AG10803 (cell line): ENCODE measurements at places on chromosomes 3 and 15.

DNA sequence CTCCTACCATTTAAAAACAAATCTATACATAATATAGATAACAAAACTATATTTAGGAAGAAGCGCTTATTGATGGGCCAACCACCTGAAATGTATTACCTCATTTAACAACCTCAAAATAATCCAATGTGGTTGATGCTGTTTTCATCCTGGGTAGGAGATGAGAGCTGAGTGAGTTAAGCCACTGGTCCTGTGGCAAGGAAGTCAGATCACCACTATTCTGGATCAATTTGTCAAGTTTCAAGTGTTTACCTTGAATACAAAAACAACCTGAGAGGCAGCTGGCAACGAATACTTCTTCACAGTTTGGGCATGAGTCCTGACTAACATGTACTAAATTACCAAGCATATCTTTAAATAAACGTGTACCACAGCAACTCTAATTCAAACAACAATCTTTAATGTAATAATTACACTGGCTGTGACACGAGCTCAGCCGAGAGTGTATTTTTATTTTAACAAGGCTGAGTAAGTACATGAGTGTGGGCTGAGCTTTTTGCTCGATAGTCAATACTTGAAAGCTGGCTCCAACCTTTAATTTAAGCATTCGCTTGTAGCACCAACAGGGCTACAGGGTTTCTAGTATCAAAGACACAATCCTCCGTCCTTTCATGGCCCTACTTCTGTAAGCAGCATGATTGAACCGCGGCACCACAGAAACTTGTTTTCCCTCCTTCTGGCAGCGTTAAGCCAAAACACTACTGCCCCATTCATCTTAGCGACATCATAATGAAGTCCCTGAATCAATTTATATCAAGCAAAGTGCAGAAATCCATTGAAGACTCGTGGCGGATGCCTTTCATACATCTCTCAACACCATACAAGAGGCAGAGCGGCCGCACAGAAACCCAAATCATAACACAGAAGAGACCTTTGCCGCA lies 93.8 kb upstream of the ICE2 start:
- no peak for DNase-seq

DNA sequence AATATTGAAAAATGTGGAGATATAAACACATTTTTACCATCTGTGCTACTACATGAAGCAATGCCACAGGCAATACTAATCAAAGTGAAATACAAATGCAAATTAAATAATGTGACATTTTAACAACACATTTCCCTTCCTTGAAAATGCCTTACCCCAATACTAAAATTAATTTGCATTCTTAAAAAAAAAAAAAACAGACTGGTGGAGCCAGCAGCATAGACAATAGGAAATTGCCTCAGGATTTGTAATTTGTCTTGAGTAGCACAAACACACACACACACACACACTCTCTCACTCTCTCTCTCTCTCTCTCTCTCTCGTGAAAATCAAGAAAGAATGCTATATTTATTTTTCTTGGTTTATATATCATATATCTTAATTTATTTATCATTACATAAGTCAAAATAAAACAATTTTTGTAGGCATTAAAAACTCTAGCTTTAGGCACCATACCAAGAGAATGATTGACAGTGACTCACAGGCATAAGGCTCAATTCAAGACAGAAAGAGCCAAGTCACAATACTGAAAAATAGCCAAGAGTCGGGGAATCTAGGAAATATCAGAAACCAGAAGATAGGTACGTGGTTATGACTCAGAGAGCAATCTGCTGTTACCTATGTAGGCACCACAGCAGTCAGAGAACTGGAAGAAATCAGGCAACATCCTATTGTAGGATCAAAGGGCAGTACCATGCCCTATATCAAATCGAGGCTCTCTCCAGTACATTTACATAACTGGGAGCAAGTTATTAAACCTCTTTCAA lies 23.0 kb downstream of the SUCNR1 start:
- peak; percentile 31 for DNase-seq

DNA sequence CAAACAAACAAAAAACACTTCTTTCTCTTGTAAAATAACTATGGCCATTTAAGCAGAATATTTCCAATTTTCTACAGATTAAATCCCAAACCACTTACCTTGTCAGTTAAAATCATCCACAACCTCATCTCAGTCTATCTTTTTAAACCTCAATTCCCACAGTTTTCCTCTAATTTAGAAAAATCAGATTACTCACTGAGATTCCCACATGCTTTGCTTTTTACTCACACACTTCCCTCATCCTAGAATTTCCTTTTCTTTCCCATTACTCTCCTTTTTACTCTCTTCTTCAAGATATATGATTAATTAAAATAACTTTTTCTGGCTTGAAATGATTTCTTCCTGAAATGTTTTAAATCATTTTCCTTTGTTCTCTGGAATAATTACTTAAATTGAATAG lies 790.7 kb downstream of the ROBO1 start:
- no peak for DNase-seq

- DNase-seq: peak; percentile 13
These were observed 355.1 kb downstream of the CLSTN2 start for GRCh38 chr3:140290105-140290504.

GRCh38 chr15:39462691-39463090 lies 118.2 kb upstream of the THBS1 start:
- DNase-seq: peak; percentile 45

- no peak for DNase-seq
These were observed 1.1 kb upstream of the GABRB3 start for GRCh38 chr15:26773917-26774316.

DNA sequence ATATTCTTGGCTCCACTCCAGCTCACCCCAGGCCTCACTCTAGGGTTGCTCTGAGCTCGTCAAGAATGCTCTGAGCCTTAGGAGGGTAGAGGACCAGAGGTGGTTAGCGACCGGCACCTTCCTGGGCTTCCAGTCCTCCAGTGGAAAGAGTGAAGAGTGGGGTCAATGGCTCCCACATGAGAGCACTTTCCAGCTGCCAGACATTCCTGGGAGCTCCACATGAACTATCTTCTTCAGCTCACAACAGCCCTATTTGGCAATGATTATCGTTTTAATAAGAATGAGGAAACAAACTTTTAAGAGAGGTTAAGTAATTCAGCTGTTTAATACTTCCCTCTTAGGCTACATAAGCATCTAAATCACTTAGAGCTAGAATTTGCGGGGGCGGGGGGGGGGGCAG lies 139.3 kb downstream of the STT3B start:
- DNase-seq: no peak

GRCh38 chr3:48042071-48042760 lies 26.0 kb upstream of the MAP4 start:
- DNase-seq: no peak

GRCh38 chr15:101025501-101025885 lies 106.3 kb downstream of the LRRK1 start:
- no peak for DNase-seq

- no peak for DNase-seq
These were observed 6.5 kb upstream of the CILP start for GRCh38 chr15:65217526-65218482.

GRCh38 chr3:138469874-138470273 lies 35.5 kb downstream of the ESYT3 start:
- DNase-seq: no peak

DNA sequence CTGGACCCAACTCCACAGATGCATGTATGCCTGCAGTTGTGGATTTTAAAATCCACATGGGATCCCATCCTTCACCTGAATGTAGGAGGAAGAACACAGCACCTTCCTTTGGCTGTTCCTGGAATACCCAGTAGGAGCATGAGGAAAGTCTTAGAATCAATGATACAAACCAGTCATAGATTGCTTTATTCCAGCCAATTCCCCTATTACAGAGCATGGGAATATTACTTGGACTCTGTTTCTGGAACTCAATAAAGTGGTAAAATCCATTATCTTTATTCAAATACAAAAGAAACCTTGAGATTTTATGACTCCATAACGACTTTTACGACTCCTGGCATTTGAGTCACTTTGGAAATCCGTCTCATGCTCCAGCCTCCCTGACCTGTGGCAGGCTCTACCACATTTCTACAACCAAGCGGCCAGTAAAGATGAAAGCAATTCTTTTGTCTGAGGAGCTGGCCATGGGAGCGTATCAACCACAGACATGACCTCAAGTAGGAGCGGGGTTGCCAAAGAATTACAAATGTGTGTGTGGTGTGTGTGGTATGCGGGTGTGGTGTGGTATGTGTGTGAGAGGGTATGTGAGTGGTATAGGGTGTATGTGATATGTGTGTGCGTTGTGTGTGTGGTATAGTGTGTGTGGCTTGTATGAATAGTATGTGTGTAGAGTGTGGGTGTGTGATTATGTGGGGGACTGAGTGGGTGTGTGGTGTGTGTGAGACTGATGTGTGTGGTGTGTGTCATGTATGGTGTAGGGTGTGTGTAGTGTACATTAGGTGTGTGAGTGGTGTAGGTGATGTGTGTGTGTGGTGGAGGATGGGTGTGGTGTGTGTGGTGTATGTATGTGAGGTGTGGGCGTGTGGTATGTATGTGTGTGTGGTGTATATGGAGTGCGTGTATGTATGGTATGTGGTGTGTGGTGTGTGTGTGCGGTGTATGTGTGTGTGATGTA lies 40.0 kb downstream of the ARRDC4 start:
- DNase-seq: peak; percentile 78

GRCh38 chr3:153881201-153881600 lies 240.0 kb upstream of the ARHGEF26 start:
- DNase-seq: no peak

- DNase-seq: no peak
These were observed 643.2 kb downstream of the OTOL1 start for GRCh38 chr3:162139841-162140240.

DNA sequence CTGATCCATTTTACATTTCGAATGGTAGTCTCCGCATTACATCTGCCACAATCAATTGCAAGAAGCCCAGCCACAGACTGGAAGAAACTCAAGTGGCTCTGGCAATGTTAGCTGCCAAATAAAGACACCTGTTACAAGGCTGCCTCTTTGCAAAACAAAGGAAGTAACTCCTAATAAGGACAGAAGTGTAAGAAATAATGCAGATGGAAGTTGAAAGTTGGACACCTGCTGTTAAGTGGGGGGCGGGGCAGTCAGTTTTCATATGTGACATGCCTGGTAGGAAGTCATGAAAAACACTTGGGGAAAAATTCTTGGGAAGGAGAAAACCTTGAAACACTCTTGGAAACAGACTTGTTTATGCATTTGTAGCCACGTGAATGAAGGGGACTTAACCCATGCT lies 54.1 kb upstream of the ATP2C1 start:
- DNase-seq: no peak

GRCh38 chr3:31705736-31706135 lies 173.0 kb downstream of the STT3B start:
- no peak for DNase-seq

DNA sequence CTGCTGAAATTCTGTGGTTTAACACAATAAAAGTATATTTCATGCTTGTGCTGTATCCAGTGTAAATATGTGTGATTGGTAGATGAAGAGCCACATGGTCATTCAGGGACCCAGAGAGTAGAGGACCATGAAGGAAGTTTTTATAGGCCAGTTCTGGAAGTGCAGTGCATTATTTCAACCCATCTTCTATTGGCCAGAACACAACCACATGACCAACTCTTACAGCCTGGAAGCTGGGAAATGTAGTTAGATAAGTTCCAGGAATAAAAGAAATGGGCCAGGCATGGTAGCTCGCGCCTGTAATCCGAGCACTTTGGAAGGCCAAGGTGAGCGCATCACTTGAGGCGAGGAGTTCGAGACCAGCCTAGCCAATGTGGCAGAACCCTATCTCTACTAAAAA lies 21.4 kb upstream of the PRTG start:
- DNase-seq: no peak

DNA sequence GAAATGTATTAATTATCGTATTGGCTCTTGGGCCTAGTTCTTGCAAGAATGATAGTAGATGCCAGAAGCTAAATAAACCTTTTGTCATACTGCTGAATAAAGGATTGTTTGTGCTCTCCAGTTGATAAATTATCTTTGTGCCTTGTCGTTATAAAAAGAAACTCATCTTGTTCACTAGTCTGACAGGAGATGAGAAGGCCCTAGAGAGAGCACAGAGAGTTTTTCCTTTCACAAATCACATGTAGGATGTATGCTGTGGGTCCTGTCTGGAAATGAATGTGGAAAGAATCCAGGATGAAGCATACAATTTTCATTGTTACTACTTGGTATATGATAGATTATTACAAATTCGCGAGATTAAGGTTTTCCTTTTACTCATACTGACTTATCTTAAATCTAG lies 113.0 kb downstream of the NLGN1 start:
- DNase-seq: no peak

GRCh38 chr3:152589644-152590043 lies 245.3 kb upstream of the P2RY1 start:
- no peak for DNase-seq

GRCh38 chr15:26806151-26806550 lies 33.3 kb upstream of the GABRB3 start:
- no peak for DNase-seq

- peak; percentile 71 for DNase-seq
These were observed 19.5 kb downstream of the GREM1 start for GRCh38 chr15:32737304-32737703.

GRCh38 chr3:179565496-179565895 lies 2.8 kb downstream of the ACTL6A start:
- no peak for DNase-seq

GRCh38 chr3:49906073-49906743 lies 2.5 kb upstream of the MST1R start:
- DNase-seq: peak; percentile 46

DNA sequence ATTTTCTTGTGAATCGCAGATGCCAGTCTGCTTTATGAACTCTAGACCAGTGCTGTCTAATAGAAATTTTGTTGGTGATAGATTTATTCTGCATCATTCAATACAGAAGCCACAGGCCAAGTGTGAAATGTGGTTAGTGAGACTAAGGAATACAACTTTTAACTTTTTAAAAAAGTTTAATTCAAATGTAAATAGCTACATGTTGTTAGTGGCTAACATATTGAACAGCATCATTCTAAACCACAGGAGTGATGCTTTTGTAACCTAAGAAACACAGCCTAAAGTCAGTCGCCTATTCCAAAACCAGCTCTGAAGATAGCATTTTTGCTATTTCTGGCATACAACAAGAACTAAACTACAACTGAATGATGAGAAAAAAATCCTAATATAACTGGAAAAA lies 164.8 kb upstream of the CBLB start:
- no peak for DNase-seq

DNA sequence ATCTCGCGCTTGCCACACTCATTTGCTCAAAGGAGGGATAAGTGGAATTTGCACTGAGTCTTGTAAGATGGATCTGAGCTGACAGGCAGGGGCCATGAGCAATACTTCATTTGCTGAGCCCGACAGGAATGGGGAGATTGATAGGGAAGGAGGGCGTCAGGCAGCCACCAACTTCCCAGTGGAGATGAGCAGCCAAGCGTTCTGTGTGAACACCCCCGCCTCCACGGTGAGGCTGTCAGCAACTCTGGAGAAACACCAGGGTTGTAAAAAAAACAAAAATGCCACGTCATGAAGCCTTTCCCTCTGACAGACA lies 36.8 kb downstream of the TLE3 start:
- DNase-seq: no peak
